Stimulated activated CD4-positive, alpha-beta T cell treated with anti-CD3 and anti-CD28 coated beads, Interleukin-1b, Interleukin-23, amount 100 ng/mL, for 4 hours (primary cell): ENCODE measurements at places on chromosomes 16 and 17.

DNA sequence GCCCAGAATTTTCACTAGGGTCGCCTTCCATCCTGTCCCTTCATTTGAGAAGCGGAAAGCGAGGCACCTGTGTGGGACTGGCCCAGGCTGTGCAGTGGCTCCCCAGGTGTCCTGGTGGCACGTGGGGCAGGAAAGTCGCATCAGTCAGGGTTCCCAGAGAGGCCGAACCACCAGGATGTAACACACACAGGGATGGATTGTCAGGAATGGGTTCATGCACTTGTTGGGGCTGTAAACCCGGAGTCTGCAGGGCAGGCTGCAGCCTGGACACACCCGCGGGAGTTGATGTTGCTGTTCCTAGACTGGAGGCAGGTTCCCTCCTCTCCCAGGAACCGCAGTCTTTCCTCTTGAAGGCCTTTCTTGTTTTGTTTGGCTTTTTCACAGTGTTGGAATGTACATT lies 30.7 kb upstream of the RPTOR start:
- no peak for DNase-seq

GRCh38 chr16:30574678-30575077 lies 3.2 kb upstream of the ZNF688 start:
- DNase-seq: no peak

DNA sequence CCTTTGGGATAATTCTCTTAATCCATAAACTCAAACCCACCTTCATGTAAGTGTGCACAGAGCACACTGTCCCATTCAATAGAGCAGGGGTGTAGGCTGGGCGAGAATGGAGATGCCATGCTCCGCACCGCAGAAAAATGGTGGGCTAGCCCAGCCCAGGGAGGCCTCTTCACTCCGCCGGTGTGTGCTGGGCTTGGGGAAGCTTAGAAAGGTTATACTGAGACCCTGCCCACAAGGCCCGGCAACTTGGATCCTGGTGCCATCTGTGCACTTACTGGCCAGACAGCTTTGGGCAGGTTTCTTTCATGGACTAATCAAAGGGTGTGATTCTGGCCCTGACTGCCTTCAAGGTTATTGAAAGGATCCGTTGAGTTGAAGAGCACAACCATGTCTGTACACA lies 3.7 kb upstream of the STAT5A start:
- DNase-seq: no peak

DNA sequence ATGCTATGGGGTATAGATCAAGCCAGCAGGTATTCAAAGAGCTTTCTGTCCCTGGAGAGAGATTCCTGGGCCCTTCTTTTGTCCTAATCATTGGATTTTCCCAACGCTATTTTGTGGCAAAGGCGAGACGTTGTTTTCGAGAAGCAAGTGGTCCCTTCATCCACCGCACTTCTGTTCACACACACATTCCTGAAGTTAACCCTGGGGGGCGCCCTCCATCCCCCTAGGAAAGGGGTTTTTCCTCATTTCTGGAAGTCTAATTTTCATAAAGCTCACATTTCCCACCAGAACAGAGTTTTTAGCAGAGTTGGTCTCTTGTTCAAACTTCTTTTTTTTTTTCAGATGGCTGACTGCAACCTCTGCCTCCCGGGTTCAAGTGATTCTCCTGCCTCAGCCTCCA lies 11.9 kb downstream of the SCGB1C2 start:
- no peak for DNase-seq

DNA sequence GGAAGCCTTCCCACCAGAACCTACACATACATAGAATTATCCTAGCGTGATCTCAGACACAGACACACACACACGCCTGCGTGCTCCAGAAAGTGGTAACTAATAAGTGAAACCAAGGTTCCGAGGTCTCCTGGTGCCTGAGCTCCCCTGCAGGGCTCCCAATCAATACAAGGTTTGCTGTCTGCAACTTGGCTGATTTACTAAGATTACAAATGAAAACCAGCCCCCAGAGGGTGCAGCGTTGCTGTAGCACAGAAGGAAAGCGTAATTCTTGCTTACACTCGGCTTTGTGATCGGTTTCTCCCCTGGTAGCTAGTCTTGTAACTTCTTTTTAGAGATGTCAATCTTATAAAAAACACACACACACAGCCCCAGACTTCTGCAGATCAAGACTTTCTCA lies 334.1 kb upstream of the XYLT1 start:
- DNase-seq: no peak

- DNase-seq: no peak
These were observed 6.2 kb upstream of the MPRIP start for GRCh38 chr17:17035920-17036523.

DNA sequence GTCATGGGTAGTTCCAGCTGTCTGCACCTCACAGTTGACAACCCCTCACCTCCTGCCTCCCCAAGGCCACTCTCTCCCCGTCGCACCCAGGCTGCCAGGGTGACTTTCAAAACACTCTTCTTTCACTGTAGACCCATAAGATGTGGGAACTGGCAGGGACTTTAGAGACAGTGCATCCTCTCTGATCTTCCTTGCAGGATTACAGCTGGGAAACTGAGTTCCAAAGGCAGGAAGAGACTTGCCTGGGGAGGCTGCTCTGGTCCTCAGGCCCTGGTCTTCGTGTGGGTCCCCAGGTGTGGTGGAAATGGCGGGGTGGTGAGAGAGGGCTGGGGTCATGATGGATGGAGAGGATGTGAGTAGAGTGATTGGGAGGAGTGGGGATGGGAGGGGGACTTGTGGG lies 21.9 kb upstream of the NKD1 start:
- no peak for DNase-seq

- no peak for DNase-seq
These were observed 253.5 kb downstream of the MRTFB start for GRCh38 chr16:14324581-14324980.

DNA sequence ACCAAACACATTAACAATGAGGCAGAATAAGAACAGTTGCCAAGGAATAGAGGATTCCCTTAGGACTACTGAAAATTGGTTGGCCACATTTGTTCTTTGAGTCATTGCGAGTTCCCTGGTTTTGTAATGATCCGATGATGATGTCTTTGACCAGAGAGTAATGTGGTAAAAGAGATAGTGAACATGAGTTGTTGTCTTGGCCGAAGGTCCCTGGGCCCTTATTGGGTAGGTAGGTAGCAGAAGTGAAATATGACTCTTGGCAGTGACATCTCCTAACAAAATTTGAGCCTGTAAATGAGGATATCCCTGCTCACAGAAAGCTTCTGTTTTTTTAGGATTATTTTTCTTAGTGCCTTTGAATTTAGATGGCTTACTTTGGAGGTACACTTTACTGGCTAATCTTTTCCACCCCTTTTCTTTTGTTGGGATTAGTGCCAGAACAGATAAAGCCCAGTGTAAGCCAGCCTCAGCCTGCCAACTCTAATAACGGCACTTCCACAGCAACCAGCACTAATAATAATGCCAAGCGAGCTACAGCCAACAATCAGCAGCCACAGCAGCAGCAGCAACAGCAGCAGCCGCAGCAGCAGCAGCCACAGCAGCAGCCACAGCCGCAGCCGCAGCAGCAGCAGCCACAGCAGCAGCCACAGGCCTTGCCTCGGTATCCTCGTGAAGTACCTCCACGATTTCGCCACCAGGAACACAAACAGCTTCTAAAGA lies 47.2 kb downstream of the TNRC6A start:
- DNase-seq: no peak

DNA sequence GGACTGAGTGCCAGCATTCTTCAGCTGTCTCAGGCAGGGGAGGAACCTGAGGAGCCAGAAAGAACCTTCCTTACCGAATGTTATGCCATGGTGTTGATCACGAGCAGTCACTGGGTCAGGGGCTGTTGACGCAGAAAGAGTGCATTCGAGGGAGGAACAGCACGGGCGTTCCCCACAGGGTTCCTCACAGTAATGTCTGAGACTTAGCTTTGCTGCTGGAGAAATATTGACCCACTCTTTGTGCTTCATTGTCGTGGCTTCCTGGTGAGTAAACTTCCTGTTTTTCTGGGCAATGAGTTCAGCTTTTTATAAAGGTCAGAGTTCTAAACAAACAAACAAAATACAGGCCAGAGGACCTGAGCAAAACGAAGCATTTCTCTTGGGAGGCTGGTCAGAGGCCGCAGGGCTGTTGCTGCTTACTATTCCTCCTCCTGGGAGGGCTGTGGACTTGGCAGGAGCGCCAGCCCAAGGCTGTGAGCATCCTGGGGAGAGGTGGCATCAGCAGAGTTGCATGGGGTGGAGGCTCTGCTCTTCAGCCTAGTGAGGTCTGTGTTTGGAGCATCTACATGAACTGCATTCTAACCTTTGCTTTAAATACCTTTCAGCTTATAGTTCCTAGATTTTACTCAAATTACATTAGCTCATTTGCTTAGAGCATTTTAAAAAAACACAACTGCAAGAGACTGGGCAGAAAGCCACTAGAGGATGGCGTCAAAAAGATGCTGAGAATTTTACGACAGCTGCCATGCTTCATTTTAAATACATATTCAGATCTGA lies 143.1 kb upstream of the CACNG5 start:
- no peak for DNase-seq

- no peak for DNase-seq
These were observed 4.7 kb downstream of the VASN start for GRCh38 chr16:4376126-4376892.

DNA sequence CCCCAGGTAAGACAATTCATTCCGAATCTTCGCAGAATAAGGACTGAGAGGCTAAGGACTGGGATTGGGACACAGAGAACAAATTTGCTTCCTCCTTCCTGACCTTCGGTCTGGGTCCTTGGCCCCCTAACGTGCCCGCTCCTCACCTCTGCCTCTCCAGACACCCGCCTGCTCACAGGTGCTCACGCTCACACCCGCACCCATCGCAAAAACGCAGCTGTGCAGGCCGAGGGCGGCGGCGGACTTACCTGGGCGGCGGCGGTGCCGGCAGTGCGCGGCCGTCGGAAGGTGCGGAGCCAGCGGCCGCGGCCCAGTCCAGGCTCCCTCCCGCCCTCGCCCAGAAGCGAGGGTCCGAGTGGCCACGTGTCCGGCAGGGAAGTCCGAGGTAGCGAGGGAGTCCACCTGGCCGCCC lies 7.1 kb upstream of the HOXB9 start:
- DNase-seq: no peak

GRCh38 chr16:48347191-48347865 lies 37.9 kb downstream of the SIAH1 start:
- no peak for DNase-seq

- DNase-seq: no peak
These were observed 116.3 kb downstream of the TANC2 start for GRCh38 chr17:63082273-63082861.

- no peak for DNase-seq
These were observed 288.3 kb upstream of the TNRC6C start for GRCh38 chr17:77670173-77670572.

GRCh38 chr17:12519956-12520594 lies 145.6 kb upstream of the MYOCD start:
- DNase-seq: no peak

DNA sequence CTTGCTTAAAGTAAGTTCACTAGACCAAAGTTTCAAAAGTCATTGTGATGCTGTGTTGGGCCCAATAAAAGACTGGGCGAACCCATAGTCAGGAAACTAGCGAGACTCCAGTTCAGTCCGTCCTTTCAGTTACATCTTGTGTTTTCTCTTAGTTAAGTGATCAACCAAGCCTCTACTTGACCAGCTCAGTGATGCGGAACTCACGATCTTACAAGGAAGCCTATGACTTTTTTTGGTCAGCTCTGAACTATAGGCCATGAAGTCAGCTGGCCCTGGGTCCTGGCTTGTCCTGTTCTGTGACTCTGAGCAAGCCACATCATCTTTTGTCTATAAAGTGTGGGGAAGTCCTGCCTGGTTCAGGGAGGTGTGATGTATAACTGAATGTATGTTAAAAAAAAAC lies 21.7 kb upstream of the WSCD1 start:
- no peak for DNase-seq

- DNase-seq: no peak
These were observed 87.6 kb upstream of the HSBP1 start for GRCh38 chr16:83720213-83720612.

- DNase-seq: no peak
These were observed 538.5 kb upstream of the CDH11 start for GRCh38 chr16:65660390-65660789.

GRCh38 chr16:77690416-77690815 lies 31.9 kb upstream of the NUDT7 start:
- DNase-seq: no peak

DNA sequence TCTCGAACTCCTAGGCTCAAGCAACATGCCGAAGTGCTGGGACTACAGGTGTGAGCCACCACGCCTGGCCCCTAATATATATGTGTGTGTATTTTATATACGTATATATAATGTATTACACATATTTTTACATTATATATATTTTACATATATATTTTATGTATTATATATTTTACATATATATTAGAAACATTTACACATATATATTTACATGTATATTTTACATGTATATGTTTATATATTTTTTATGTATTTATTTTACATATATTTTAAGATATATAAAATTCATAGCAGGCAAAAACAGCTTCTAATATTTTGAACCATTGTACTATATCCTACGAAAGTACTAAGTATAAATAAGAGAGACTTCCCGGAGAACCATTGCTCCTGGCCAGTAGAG lies 455.1 kb downstream of the XYLT1 start:
- no peak for DNase-seq
